AML-193 (cell line): ENCODE measurements at places on chromosomes 6 and 20.

- DNase-seq: no peak
Observed at GRCh38 chr6:47380251-47380650, 70.5 kb upstream of the TNFRSF21 start.

GRCh38 chr6:43199912-43200311 lies 17.9 kb downstream of the CUL9 start:
- no peak for DNase-seq

- DNase-seq: peak; percentile 64
Observed at GRCh38 chr6:99013145-99013544, 65.4 kb upstream of the FBXL4 start.

- no peak for DNase-seq
Observed at GRCh38 chr6:73704260-73704659, 8.3 kb downstream of the CD109 start.

DNA sequence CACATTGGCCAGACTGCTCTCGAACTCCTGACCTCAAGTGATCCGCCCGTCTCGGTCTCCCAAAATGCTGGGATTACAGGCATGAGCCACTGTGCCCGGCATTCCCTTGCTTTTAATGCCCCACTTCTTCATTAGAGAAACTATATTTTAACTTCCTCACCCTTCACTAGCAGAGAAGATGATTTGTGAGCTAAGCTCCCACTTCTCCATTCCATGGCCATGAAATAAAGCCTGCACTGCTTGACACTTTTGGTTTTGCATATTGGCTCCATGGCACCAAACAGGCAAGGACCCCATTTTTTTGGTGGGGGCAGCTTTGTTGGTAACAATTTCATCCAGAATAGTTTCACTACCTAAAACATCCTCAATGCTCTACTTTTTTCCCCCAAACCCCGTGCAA lies 145.3 kb downstream of the TFAP2B start:
- no peak for DNase-seq

DNA sequence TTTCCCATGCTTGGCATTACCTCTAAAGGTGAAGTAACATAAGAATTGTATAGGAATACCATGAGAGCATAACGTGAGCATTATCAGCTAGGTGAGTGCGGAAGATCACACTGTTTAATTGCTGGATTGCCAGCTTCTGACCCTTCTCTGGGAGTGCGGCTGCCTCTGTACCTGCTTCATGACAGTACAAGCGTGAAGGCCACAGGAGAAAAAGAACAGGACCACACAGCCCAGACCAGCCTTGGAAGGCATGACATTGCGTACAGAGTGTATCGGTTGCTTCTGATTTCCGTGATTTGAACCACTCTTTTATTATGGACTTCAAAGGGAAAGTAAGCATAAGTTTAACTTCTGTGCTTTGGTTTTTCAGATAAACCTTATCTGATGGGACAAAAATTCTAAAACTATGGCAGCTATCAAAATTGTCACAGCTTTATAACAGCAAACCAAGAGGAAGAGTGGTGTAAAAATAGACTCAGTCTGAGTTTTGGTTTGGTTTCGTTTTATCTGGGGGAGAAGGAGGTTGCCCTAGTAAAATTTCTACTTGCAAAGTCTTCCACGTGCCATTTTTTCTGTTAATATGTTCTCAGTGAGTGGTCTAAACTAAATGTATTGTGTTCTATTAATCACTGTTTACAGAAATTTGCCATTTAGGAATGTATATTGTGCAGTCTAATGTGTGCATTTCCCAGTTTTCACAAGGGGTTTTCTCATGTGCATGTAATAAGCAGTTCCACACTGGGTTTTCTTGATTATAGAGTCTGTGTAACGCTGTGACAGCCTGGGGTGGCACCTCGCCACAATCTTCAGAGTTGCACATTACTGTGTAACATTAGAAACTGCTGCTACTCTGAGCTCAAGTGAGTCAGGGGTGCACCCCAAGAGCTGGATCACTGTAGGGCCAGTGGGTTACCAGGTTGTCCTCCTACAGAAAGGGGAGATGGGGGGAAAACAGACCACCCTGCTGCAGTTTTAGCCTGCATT lies 97.3 kb downstream of the RPP40 start:
- DNase-seq: no peak

DNA sequence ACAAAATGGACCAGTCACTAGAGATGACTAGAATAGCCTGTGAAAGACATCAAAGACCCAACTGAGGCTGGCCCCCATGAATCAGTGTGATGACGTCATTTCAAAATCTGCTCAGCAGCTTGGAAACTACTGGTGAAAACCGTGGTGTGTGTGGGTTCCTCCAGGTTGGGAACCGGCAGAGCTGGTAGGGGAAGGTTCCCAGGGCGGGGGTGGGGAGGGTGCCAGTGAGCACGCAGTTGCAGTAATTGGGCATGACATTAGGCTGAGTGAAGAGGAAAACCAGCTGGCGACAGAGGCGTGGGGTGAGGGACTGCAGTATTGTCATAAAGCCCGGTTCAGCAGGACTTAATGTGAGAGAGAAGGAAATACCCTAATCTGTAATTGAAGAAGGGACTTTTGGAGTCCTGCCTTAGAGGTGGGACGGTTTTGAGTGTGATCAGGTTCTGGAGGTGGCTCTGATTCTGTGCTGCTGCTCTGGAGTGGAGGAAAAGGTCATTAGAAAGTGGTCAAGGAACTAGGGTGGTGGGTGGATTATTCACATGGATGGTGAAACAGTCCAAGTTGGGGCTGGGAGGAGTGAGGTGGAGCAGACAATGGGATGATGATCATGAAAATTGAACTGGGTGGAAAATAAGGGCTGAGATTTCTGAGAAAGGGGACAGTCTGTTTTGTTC lies 52.0 kb upstream of the MTHFD1L start:
- no peak for DNase-seq

DNA sequence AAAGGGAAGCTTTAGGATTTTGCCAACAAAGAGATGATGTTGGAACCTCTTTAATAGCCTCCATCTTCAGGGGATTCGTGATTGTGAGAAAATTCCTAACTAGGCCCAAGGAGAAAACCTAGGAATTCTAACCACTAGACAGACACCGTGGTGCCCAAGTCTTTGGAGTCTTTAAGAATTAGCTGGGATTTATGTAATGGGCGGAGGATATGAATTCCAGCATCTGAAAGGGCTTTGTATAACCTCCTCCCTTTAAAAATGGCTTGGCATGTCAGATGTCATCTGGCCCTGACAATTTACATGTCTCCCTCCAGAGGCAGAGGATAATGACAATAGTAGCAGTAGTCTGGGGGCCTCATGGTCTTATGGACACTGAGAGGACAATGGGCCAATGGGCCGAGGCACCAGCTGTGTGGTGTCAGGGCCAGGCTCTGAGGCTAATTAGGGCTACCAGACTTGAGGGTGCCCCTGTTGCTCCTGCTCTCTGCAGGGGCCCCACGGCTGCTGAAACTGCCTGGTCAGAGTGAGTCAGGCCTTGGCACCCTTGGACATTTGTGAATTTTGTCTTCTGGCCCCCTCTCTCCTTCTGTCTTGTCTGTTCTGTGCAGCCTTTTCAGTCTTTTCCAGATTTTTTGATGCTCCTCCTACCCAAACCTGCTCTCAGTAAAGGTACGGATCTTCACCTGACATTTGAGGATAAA lies 113.9 kb downstream of the EDN1 start:
- DNase-seq: no peak

DNA sequence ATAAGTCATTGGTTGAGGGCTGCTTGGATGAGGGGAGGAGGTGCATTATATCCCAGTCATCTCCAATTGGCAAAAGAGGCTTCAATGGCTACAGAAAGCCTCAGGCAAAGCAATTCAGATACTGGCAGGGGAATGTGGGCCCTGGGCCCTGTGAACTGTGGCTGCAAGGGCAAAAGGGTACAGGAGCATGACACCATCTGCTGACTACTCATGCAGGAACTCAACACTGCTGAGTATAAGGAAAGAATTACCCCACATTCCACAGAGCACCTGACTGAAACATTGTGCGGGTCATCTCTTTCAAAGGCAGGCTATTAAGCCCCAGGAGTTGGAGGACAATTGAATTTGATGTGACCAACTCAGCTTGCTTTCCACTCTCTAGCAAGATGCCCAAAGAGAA lies 92.1 kb upstream of the SPTLC3 start:
- DNase-seq: no peak

DNA sequence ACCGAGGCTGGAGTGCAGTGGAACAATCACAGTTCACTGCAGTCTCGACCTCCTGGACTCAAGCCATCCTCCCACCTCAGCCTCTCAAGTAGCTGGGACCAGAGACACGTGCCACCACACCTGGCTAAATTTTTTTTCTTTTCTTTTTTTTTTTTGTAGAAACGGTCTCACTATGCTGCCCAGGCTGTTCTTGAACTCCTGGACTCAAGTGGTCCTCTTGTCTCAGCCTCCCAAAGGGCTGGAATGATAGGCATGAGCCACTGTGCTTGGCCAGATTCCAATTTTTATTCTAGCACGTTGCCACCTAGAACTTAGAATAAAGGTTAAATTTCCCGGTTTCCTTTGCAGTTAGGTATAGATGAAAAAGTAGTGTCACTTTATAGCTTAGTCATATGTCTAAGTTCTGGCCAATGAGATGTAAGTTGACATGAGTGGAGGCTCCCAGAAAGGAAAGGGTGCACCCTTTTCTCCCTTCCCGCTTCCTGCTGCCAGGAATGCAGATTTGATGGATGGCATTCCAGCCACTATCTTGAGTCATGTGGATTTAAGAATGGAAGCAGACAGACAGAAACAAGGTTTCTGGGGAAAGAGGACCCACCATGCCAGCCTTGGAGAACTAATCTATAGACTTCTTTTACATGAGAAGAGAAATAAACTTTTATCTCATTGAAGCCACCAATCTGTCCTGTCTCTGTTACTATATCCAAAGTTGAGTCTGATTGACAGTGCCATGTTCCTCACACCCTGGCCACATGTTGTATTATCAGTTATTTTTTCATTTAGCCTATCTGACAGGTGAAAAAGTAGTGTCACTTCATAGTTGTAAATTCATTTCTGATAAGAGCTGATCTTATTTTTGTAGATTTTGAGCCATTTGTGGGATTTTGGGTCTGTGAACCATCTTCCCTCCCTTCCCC lies 60.6 kb upstream of the NCOA3 start:
- DNase-seq: no peak

- DNase-seq: peak; percentile 59
Observed at GRCh38 chr6:125906158-125906998, 50.2 kb upstream of the HINT3 start.

GRCh38 chr6:41042226-41043055 lies at the start of gene TSPO2:
TSPO2 (plus strand) TSS chr6:41042467; CDS start chr6:41042986, 519 bp downstream.
- DNase-seq: no peak

DNA sequence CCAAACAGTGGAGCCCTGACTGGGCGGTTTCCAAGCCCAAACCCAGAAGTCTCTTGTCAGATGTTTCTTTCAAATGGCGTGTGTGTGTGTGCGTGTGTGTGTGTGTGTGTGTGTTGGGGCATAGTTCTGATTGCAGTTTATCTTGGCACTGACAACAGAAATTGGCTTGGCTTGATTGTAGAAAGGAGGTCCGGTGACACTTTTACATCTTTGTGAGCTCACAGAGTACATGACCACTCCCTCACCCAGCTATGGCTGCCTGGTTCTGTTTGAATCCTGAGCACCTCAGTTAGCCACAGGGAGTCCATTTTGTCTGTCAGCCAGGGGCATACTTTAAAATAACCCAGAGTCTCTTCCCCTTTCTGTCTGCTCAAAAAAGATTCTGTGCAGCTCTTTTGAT lies 276.3 kb downstream of the CD83 start:
- DNase-seq: no peak

GRCh38 chr6:165605182-165605875 lies 57.7 kb downstream of the PDE10A start:
- DNase-seq: no peak

DNA sequence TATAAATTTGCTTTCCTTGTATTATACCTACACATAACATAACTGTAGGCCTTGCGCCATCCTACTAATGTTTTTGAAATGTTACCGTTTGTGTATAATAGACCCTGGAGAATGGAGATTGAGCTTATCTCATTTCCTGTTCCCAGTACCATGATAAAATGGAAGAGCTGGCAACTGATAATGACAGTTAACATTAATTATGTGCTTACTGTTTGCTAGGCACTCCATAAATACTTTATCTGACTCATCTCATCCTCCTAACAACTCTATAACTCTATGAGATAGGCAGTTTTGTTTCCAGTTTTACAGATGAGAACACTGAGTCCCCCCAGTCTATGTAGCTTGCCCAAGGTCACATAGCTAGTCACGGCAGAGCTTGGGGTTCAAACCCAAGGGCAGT lies 396.7 kb downstream of the SYNE1 start:
- DNase-seq: no peak

DNA sequence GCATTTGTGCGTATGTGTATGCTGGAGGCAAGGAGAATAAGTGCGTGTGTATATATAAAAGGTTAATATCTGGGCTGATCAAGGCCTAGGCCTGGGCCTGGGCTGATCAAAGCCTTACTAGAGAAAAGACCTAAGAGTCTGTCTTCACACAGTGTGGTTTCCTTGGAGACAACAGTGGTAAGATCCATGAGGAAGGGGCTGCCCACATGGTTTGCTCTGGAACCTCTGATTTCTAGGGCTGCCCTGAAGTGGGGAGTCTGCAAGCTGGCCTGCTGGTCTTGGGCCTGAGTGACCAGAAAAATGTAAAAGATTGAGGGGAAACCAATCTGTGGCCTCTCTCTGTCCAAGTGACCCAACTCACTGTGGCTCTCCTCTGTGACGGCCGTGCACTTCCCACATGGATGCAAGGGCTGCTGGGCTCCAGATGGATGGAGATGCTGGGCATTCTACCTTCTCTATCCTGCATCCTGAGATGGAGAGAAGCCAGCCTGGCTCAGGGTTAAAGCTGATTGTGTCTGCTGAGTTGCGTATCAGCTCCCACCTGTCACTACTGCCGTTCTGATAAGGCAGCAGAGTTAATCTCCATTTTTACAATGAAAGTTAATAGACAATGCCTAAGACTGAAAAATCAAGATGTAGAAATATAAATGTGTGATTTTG lies 90.3 kb upstream of the NXT1 start:
- DNase-seq: no peak

DNA sequence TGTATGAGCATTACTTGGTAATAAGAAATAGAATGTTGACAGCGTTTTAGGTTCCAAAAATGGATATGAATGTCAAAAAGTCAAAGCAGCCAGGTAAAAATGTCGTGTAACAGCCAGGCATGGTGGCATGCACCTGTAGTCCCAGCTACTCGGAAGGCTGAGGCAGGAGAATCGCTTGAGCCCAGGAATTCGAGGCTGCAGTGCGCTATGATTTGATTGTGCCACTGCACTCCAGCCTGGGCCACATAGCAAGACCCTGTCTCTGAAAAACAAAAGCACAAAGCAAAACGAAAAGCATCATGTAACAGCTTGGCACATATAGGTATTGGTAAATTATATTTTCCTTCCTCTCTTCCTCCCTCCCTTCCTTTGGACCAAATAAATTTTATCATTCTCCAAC lies 16.2 kb upstream of the FOXP4 start:
- DNase-seq: no peak

- DNase-seq: no peak
Observed at GRCh38 chr20:16397086-16397485, 176.2 kb downstream of the KIF16B start.

- peak; percentile 70 for DNase-seq
Observed at GRCh38 chr20:37990571-37991151, 42.6 kb downstream of the TTI1 start.

- DNase-seq: no peak
Observed at GRCh38 chr20:34575271-34575670, 16.8 kb downstream of the MAP1LC3A start.
